ENCODE measurements at places on chromosomes 2 and 18.

GRCh38 chr2:78260861-78261260, 738.7 kb upstream of the LRRTM4 start:
- no peak for DNase-seq

- no peak for DNase-seq
Observed at GRCh38 chr2:8241317-8241716, 440.5 kb upstream of the ID2 start.

DNA sequence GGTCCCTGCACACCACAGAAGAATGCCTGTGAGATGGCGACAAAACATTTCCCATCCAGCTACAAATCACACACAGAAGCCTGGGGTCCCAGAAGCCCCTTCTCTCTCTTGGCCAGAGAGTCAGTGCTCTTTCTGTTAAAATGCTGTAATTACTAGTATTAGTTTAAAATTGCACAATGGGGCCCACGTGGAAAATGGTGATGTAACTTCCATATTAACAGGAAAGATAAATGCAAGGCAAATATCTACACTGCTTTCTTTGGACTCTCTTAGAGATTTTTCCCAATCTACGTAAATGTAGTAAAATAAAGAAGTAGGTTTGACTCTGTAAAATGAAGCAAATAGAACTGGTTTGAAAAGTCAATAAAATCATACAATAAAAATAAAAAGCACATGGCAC, 113.9 kb upstream of the TFCP2L1 start:
- DNase-seq: no peak

DNA sequence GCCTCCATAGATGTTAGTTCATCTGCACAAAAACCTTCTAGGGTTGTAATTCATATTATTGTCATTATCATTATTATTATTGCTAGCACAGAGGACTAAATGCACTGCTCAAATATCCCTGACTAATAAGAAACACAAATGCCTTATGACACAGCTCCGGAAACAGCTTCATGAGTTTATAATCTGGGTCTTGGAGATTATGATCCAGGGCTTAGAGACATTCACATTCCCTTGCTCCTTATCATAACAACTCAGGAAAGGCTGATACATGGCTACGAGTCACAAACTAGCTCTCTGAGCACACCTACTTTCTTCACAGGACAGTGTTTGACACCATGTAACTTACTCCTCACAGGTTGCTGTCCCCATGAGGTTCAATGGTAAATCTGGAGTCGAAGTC, 102.2 kb upstream of the TTC39C start:
- no peak for DNase-seq

DNA sequence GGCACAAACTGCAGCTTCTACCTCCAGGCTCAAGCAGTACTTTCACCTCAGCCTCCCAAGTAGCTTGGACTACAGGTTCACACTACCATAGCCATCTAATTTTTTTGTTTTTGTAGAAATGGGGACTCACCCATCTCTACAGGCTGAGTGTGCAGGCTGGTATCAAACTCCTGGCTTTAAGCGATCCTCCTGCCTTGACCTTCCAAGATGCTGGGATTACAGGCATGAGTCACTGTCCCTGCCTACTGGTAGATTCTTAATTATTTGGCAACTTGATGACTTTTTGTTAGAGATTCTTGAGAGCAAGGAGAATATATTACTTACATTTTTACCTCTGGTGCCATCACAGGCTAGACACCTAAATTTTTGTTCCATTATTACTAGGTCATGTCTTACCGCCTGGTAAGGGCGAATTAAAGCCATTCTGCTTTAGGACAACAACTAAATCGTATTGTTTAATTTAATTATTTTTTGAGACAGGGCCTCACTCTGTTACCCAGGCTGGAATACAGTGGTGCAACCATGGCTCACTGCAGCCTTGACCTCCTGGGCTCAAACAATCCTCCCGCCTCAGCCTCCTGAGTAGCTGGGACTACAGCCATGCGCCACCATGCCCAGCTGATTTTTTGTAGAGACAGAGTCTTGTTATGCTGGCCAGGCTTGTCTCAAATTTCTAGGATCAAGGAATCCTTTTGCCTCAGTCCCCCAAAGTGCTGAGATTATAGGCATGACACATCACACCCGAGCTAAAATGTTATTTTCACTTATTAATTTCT, 15.7 kb downstream of the DYNC1I2 start:
- DNase-seq: no peak

Data from stimulated activated CD8-positive, alpha-beta memory T cell treated with anti-CD3 and anti-CD28 coated beads, Interleukin-2, amount 100 ng/mL, for 1 hour (primary cell).